CD4-positive, alpha-beta T cell treated with Interleukin-17A for 4 hours (primary cell): ENCODE measurements at places on chromosomes 5 and 9.

DNA sequence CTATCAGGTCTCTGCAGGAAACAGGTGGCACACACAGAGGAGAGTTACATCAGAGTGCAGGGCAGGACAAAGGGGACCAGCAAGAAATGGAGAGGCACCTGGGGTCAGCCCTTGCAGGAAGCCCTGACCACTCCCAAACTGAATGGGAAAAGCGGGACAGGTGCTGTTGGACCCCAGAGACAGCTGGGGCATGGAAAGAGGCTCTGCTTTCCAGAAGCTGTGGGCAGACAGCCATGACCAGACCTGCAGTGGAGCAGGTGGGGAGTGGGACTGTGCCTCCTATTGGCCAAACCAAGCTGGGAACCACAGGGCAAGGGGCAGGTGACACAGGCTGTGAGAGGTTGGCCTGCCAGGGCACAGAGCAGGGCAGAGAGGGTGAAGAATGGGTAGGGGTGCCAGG is 125.8 kb downstream of the BOD1 start:
- no peak for DNase-seq

GRCh38 chr5:123428521-123429220 is 5.5 kb upstream of the CEP120 start:
- no peak for DNase-seq

- no peak for DNase-seq
Measured at GRCh38 chr5:73908395-73908794, 282.4 kb downstream of the ARHGEF28 start.

DNA sequence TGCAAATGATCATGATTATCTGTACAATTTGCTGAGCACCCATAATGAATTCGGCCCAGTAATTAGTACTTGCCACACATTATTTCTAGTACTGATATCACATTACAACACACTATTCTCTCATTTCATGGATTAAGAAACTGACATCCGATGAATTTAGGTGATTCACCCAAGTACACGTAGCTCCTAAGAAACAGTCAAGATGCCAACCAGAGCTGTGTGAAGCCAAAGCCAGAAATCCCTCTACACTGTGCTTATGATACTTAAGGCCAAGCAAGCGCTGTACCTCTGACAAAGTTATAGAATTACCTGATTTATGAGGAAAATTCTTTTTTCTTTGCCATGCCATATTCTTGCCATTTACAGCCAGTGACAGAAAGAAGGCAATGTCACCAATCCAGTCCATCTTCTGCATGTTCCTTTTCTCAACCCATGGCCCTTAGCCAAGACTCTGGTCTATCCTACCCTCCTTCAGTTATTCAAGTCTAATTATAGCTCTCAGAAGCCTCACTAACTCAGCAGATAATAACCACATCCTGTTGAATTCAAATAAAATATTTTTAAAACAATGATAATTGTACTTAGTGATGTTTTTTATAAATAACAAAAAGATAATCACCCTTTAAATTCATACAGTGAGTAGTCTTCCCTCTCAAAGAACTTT is 74.3 kb upstream of the PTGER4 start:
- peak; percentile 22 for DNase-seq

DNA sequence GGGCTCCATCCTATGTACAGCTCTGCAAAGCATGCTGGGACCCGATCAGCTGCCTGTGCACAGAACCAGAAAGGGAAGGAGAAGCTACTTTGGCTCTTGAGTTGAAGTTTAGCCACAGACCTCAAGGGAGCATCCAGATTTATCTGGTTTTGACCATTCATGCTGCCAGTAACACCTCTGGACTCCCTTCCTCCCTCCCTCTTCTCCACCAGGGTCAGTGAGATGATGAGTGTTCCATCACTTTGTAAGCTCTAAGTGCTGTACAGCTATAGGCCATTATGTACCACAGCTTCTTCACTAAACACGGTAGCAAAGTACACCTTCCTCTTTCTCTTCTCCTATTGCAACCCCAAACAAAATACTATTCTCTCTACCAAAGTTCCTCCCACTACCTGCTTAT is 77.9 kb downstream of the GLIS3 start:
- DNase-seq: no peak

DNA sequence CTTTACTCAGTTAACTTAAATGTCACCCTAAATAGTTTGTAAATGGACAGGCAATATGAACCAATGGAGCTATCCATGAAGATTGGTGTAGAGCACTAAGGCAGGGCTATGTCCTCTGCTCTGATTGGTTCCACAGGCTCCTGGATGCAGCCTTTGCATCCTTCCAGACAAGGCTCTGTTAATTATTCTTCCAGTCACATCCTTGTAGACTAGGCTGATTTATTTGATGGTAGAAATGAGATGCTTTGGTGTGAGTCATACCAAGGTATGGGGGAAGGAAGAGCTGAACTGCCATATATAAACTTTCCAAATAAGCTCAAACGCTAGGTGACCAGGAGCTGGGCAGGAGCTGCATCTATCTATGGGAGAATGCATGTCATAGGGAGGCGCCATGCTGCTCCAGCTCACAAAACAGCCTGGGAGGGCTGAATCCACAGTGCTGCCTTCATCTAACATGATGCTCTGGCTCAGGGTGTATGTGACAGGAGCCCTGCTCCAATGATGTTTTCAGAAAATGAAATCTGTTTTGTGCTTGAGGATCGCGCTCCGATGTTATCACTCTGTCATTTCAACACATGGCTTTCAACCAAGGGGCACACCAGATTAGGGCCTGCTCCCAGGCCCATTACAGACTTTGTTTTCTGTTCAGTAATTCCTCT is 818.0 kb upstream of the ZNF608 start:
- DNase-seq: no peak

DNA sequence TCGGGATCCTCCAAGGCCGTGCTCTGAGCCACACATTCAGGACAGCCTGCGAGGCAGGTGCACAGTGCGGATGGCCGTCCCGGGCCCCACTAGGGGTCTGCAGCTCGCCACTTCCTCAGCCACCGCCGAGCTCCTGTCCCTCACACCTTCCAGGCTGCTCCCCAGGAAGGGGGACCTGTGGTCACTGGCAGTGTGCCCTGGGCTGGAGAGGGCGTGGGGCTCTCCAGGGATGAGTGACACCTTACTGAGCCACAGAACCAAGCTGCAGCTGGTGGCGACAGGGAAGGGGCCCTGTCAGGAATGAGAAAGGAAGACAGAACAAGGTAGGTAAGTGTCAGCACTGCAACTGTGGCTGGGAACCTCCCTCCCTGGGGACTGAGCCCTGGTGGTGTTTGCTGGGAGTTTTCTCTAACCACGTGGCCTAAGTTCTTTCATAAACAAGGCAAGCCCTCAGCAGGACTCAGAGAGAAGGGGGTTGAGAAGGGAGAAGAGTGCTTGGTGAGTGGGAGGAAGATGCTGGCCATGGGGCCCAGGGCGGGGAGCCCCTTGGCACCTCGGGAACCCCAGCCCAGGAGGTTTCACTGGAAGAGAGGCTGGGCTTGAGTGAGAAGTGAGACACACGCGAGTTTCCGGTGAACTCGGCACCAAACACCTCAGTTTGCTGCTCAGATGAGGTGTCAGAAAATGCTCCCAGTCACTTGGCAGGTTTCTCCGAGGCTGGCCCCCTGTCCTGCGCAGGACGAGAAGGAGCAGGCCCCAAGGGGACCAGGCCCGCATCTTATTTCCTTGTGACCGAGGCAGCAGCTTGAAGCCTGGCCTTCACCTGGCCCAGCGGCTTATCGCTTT is 5.2 kb downstream of the IL13 start:
- DNase-seq: peak; percentile 22

- DNase-seq: no peak
Measured at GRCh38 chr9:93181672-93182435, 2.1 kb upstream of the WNK2 start.

DNA sequence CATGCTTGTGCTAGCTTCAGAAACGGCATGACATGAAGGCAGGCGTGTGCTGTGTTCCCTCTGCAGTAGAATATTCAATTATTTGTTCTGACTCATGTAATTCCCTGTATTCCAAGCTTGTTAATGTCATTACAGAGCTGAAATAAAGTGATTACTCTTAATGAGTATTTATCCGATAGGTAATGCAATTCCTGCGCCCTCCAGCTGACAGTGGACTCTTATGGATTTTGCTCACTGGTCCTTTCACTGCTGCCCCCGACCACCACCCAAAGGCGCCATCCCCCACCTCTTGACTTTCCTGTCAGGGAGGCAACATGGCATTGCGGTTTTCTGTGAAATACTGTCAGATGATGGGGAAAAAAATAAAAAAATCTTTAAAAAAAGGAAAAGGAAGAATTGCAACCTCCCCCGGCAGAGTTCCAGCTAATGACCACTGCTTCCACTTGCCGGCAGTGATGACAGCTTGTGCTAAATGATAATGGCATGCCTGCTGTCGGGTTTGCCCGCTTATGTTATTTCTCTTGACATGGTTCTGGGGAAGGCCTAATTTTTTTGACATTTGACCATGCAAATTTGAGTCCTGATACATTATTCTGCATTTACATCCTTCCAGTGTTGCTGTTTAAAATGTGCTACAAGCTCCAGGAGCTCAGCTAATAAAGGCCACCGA is 335.3 kb upstream of the ADAMTS16 start:
- DNase-seq: no peak

DNA sequence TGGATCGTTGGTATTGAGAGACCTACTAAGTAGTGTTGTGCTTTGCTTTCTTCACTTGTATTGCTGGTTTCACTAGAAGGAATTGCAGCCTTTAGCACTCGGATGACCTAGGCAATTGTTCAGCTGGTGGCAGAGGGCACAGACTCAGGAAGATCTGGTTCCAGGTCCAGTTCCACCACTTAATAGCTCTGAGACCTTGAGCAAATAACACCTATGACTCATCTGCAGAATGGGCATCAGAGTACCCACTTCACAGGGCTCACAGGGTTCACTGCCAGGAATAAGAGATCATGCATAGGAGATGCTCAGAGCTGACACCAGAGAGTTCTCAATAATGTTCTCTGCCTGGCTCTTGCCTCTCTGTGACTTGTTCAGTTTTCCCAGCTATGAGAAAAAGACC is 133.6 kb downstream of the SIL1 start:
- DNase-seq: no peak

- no peak for DNase-seq
Measured at GRCh38 chr5:59598547-59598874, 295.0 kb downstream of the PDE4D start.

DNA sequence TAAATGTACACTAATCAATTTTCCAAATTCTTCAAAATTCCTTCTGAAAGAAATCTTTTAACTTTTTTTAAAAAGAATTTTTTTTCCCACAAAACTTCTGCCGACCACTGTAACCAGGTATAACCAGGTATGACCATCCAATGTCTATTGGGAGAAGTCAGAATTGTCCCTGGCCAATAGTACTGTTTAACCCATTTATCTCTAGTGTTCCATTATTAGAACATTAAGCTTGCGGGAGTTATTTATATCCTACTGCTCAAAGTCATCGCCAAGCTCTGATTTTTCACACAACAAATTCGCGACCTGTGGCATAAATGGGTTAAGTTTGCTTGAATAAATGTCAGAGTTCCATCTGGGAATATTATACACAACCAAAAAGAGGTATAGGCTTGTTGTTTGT is 343.2 kb downstream of the ANXA1 start:
- DNase-seq: no peak

DNA sequence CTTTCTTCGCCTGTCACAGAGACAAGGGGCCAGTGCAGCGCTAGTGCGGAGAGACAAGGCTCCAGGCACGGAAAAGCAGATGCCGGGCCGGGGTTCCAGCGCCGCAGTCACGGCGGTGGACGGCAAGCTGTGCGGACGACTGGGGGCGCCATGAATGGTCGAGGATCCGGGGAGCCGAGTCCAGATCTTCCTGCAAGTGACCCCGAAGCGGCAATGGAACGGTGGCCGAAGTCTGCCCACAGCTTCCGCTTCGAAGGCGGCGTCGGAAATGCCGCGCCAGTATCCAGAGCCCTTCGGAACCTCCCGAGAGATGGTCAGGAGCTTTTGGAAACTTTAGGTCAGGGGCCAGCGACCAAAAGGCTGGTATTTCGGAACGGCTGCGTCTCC is 601 bp upstream of the FAF2 start:
- DNase-seq: peak; percentile 38

- DNase-seq: no peak
Measured at GRCh38 chr9:88544245-88544644, 9.3 kb downstream of the NXNL2 start.

GRCh38 chr9:126306071-126306647 is 20.5 kb upstream of the MVB12B start:
- no peak for DNase-seq

- no peak for DNase-seq
Measured at GRCh38 chr9:121283856-121284732, 16.1 kb downstream of the GSN start.

DNA sequence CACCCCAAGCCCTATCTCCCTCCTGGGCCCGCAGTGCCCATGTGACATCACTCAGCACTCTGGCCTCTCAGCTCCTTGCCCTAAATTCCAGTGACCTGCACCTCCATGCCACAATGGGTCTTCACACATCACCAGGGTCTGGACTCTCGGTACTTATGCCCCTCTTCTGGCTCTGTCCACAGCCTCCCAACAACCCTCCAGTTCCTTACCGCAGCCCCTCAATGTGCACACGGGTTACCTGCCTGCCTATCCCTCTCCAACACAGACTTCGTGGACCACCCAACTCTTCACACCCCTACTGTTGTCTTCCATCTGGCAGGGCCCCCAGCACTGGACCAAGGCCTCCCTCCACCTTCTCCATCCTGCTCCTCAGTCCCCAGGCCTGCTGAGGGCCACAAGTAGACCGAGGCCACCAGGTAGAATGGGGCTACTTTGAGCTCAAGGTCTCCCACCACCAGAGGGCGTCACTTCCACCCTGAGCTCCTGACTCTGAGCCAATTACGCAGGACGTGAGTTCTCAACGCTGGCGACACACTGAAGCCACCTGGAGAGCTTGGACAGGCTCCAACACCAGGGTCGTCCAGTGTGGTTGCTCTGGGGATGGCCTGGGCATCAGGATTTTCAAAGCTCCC is 172.1 kb downstream of the GABBR2 start:
- DNase-seq: no peak

GRCh38 chr9:5563886-5564285 is 53.6 kb downstream of the PDCD1LG2 start:
- no peak for DNase-seq

DNA sequence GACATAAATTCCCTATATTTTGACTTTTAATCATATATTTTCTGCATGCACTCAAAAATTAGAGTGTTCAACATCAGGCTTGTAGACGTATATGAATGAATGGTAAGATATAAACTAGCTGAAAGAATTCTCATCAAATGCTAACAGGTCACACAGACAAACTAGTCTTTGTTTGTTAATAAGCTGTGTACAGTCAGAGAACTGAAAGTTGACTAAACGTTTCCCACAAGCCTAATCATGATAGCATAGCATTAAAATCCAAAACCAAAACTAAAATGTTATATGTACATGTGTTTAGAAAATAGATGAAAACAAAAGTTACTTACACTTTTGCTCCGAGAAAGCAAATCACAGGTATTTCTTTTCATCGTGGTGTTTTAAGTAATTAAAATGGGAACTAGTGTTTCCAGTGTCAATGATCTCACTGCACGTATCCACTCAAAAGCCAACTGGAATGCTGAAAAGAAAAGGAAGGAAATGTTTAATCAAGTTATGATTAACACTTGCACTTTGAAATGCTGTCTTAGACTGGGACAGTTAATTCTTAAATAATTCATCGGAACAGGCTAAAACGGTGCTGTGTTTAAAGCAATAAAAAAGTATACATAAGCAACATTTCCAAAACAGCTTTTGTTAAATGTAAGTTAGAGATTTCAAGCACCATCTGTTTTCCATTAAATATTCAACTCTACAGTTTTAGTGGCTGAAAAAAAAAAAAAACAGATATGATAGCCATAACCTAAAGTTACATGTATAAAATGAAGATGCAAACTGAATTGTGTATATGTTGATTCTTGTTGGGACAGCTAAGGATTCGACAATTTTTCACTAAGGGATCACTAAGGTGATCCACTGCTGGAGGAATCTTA is 291.9 kb upstream of the PDE4D start:
- DNase-seq: no peak
